ENCODE measurements at places on chromosomes 3 and 15.

DNA sequence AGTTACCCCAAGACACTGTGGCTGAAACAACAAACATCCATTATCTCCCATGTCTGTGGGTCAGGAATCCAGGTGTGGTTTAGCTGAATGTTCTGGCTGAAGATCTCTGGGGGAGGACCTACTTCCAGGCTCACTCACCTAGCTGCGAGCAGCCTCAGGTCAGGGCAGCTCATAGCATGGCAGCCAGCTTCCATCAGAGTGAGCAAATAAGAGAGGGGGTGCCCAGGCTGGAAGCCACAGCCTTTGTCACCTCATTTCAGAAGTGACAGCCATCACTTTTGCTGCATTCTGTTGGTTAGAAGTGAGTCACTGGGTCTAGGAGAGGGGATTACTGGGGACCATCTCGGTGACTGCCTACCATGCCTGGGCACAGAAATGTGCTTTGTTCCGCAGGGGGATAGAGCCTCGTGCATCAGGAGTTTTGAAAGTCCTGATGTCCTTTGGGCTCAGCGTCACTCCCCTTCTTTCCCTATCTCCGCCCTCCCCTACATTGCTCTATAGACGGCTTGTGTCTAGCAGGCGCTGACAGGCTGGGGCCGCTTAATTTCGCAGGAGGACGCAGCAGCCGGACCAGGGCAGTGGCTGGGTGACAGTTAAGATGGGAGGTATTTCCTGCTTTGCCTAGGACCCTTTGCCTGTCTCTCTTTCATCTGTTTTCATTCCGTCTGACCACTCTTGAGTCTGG is 25.4 kb downstream of the TGM4 start:
- no peak for DNase-seq

DNA sequence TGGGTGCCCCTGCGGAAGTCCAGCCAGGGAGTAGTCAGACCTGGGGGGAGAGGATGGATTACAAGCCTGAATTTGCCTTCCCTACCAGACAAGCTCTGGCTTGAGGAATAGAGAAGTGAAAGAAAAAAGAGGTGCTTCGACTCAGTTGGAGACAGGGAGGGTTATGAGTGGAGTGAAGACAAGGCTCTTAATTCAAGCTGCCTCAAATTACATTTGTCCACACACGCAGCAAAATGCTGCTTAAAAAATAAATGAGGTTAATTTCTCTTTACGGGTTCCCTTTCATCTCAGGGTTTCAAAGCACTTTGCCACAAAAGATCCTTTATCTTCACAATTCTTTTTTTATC is 49.0 kb upstream of the SLC4A7 start:
- DNase-seq = no peak

DNA sequence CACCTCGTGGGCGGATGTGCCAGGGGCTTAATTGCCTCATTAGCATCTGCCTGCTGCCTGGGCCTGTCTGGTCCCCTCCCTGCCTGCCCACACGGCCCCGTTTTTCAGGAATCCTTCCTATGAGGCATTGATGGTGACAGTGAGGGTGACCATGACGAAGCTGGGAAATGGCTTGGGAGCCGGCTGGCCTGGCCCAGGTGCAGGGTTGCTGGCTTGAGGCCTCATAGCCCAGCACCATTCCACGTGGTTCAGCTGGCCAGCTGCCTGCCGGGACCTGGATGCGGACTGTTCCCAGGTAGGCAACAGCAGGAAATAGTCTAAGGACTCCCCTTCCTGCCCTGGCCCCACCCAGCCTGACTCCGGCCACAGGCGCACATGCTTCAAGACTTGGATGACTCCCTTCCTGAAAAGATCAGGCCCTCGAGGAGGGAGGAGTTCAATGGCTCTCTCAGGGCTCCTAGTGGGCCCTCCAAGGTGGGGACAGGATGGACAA is 8.9 kb upstream of the DUSP7 start:
- DNase-seq = no peak

GRCh38 chr15:29289173-29289572 is 19.6 kb upstream of the NSMCE3 start:
- no peak for DNase-seq

GRCh38 chr3:104586344-104586743 is 780.4 kb upstream of the ALCAM start:
- no peak for DNase-seq

GRCh38 chr3:171654809-171655208 is 155.5 kb downstream of the PLD1 start:
- no peak for DNase-seq

GRCh38 chr3:46496746-46497555 is 825 bp upstream of the RTP3 start:
- DNase-seq = peak; percentile 73

GRCh38 chr3:189139611-189139940 is 32.2 kb upstream of the TPRG1 start:
- no peak for DNase-seq

- DNase-seq = peak; percentile 77
Observed at GRCh38 chr3:58994746-58995330, 55.0 kb downstream of the CFAP20DC start.

DNA sequence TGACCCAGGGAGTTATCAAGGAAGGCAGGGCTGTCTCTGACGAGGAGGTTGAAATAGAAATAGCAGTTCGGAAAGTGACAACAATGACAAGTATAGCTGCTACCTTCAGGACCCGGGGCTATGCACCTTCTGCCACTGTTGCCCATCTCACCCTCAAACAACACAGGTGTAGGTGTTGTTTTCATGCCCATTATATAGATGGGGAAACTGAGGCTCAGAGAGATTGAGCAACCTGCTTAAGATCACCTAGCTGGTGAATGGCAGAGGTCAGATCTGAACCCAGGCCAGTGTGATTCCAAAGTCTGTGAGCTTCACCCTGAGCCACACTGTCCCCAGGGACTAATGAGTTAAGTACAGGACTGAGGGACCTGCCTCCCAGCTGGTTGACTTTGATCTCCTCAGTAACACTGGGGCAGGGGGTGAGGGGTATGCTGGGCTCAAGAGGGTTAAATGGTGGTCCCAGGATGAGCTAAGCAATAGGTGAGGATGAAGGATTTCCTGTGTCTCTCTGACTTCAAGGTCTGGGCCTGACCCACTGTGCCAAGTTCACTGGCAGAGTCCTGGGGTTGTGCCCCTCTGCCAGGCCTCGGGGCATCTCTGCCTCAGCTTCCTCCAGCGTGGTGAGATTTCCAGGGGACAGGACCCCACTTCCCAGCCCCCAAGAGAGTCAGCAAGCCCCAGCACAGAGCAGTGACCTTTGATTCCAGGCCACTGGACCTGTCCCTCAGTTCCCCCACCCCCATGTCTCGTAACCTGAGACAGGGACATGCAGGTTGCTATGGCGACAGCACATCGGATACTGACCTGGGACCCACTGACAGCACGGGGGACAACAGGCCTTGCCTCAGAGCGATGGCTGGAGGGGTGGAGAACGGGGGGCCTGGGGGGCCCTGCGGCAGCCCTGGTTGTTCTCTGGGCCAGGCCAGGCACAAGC is 35.0 kb downstream of the ATP2B2 start:
- DNase-seq = no peak

- no peak for DNase-seq
Observed at GRCh38 chr15:94924971-94925598, 693.7 kb downstream of the MCTP2 start.

GRCh38 chr3:54360320-54360719 is 238.0 kb downstream of the CACNA2D3 start:
- DNase-seq = no peak

- peak; percentile 6 for DNase-seq
Observed at GRCh38 chr15:85623315-85624049, 171.2 kb downstream of the KLHL25 start.

GRCh38 chr3:11739706-11740105 is 96.0 kb upstream of the VGLL4 start:
- no peak for DNase-seq

- peak; percentile 24 for DNase-seq
Observed at GRCh38 chr15:89299896-89300295, 34.7 kb downstream of the POLG start.

DNA sequence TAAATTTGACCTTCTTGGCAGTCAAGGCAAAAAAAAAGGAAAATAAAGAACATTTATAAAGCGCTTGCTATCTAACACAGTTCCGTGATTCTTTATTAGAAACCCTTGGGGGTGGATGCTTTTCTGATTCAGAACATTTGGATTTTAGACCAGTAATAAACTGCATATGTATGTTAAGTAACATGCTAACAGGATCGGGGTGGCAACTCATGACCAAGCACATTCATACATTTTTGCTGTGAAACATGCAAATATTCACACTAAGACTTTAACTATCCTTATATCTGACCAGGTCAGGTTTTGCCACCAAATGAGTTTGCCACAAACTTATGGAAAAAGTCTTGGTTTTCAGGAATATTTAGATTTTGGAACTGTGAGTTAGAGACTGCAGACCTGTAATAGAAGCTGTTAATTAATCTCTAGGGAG is 30.4 kb upstream of the KLF13 start:
- DNase-seq = no peak

DNA sequence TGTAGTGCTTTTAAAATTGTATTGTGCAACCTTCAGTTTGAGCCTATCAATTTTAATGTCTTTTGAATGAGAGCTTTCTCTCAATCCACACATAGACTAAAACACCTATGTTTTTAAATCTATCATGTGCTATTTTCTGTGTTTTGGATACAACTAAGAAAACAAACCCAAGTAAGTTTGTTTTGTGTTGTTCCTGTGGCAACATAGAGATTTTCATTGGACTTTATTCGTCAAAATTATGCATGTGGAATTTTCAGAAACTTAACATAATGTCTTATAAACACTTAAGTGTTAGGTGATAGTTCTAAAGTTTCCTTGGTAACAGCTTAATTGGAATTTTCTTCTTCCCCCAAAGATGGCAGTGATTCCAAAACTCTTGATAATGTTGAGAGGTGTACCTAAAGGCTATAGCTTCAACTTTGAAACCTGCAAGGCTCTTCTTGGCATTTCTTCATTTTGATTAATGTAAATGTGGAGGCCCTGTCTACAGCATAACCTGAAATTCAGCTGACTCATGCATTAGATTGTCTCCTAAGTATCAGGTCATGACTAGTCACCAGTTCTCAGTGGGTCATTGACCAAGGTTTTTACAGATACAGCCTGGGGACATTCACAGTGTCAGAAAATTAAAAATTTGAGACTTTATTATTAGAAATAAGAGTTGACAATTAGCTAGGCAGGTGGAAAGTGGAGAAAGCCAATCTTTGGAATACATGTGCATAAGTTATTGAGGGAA is 44.4 kb downstream of the COL6A5 start:
- DNase-seq = peak; percentile 53

DNA sequence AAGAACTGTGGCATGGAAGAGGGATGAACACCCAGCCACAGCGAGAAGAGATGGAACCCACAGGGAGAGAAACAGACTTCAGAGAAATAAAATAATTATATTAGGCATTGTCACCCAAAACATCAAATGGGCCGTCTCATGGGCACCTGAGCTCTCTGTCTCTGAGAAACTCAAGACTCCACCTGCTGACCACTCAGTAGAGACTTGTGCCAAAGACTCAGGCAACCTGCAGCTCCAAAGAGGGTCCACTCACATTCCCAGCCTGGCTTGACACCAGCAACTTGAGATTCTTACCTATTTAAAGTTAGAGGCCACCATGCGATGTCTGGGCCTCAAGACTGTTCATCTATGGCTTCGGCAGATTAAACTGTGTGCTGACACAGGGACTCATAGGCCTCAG is 12.0 kb downstream of the SEMA5B start:
- DNase-seq = no peak

DNA sequence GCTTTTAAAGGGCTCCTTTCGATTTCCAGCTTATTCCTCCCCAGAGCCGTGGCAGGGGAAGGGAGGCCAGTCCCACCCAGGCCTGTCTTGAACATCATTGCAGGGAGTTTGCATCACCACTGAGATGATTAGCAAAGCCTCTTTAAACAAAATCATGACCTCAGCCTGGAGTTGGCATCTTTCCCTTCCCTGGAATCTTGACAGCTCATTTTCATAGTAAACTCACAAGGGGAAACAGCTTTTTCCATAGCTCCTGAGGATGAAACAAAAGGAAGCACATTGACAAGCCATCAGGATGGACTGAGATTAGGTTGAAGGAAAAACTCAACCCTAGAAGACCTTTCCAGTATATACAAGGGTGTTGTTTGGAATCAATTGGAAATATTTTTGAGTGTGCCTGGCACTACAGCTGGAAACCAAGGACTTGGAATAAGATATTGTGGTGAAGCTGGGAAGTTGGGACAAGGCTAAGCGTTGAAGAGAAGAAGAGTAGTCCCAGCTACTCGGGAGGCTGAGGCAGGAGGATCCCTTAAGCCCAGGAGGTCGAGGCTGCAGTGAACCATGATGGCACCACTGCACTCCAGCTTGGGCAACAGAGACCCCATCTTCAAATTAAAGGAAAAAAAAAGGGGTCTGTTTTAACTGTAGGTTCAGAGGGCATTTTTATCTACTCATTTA is 3.1 kb upstream of the LARP6 start:
- DNase-seq = peak; percentile 66

DNA sequence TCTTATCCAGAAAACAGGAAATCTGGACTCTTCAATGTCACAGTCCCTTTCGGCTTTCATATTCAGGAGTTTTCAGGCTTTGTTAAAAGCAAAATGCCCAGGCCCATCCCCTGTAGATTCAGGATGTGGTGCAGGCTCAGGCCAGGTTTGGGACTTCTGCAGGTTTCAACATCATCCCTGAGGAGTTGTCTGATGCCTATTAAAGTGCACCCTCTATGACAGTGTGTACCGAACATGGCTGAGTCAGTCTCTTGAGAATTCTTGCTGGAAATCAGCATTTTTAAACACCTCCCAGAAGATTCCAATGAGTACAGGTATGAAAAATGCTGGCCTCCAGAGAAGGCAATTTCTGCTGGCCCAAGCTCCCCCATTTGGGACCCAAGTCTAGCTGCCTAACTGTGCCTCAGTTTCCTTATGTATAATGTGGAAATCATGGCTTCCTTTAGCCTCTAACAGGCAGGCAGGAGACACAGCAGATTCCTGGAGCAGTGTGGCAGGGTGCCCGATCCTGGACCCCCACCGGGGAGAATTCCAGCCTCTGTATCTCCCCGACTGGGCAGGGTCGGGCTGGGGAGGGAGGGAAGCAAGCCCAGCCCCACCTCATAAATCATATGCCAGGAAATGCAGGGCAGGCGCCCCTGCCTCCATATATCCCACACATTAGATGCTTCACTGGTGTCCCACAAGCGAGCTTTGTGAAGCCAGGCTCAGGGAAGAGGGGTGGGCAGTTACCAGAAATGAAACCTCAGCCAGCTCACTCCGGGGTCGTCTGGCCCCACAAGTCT is 44.4 kb upstream of the SLC6A11 start:
- DNase-seq = no peak

- no peak for DNase-seq
Observed at GRCh38 chr15:65650312-65651041, 28.7 kb downstream of the SLC24A1 start.

DNA sequence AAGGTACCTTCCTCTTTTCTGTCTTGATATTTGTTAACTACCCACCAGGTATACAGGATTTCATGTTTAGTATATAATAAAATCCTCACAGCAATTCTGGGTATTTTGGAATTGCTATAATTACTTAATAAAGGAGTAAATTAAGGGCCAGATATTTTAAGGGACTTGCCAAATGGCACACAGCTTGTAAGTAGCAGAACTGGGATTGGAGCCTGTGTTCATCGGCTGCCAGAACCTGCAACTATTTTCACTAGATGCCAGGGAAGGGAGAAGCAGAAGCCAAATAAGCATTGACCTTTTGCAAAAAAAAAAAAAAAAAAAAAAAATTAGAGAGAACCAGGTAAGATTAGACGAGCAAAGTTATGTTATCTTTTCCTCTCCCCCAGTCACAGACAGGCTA is 683.3 kb upstream of the CADM2 start:
- DNase-seq = no peak

GRCh38 chr15:89652131-89652530 is 3.1 kb downstream of the KIF7 start:
- no peak for DNase-seq

- peak; percentile 96 for DNase-seq
Observed at GRCh38 chr3:5057857-5058324, 64.2 kb upstream of the ARL8B start.

All from OCI-M1 (cell line).